ENCODE measurements at places on chromosomes 5 and 9.

DNA sequence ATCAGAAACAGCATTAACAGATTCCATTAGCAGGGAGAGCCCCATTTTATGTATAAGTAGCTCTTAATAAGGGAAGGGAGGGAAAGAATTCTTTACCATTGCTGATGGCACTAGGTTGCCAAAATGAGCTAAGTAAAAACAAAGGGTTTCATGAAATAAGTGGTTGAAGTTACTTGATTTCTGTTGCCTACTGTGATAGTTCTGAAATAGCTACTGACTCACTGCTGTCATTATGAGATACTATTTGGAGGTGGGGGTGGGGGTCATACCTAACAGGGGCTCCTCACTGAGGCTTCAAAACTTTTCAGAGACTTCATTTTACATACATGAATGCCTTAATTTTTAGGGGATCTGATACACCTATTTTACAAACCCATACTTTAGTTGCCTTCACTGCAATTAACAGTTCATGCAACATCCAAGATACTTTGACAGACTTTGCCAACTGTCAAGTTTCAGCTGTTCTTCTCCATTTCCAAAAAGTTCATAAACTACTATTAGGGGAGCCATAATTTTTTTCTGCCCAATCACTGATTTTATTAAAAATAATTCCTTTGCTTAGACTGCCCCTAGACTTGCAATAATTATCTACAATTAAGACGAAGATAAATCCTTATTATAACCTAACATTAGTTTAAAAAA lies 4.6 kb downstream of the HOMER1 start:
- no peak for DNase-seq

GRCh38 chr9:129487658-129488483 lies 133.0 kb downstream of the C9orf50 start:
- DNase-seq = peak; percentile 59

GRCh38 chr5:146667633-146668272 lies 151.8 kb upstream of the GPR151 start:
- DNase-seq = no peak

DNA sequence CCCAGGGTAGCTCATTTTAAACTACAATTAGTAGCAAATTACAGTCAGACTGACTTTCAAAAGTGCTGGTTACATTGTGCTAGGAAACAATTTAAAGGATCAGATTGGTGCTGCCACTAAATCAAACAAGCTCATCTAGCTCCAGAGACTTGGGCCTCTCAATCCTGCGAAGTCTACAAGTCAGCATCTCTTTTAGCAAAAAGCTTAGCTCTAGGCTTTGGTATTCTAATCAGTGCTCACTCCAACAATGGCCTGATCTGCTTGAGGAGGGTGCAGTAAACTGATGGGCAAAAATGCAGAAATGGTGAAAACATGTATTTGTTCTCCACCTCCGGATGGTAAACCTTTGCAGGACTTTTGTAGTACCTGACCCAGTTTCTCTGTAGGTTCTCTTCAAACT lies 47.0 kb upstream of the SEMA6A start:
- DNase-seq = no peak

DNA sequence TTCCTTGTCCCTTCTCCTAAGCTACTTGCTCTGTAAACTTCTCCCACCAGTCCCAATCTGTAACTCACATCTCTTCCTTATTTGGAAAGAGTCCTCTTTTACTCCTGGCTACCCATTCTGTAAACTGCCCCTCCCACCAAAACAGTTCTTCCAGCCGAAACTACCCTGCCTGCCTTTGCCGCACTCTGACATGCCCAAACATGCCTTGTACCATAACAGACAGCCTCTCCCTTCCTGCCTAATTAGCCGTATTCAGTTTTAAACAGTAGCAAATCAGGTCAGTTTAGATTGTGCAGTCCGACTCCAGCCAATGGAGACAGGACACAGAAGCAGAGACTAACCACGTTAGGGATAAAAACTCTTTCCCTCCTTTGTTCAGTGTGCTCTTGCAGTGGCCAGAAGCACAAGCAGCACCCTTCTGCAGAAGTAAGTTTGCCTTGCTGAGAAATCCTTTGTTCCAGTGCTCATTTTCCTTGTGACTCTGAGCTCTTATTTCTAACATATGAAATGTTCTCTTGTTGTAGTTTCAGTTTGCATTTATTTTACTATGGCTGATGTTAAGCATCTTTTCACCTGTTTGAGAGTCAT lies 5.4 kb upstream of the GLT6D1 start:
- no peak for DNase-seq

- no peak for DNase-seq
Observed at GRCh38 chr5:74624931-74625505, 15.5 kb downstream of the ENC1 start.

DNA sequence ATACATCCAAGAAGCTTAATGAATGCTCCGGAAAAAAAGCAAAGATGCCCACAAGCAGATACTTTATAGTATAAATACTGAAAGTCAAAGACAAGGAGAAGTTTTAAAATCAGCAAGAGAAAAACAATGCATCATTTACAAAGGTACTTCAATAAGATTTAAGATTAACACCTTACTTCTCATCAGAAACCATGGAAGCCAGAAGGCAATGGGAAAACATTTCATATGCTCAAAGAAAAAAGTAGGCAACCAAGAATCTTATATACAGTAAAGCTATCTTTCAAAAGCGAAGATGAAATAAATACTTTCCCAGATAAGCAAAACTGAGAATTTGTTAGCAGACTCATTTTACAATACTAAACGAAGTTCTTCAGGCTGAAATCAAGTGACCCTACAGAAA lies 51.1 kb downstream of the ABHD17B start:
- DNase-seq = no peak

- DNase-seq = no peak
Observed at GRCh38 chr9:94821098-94821887, 94.8 kb downstream of the AOPEP start.

DNA sequence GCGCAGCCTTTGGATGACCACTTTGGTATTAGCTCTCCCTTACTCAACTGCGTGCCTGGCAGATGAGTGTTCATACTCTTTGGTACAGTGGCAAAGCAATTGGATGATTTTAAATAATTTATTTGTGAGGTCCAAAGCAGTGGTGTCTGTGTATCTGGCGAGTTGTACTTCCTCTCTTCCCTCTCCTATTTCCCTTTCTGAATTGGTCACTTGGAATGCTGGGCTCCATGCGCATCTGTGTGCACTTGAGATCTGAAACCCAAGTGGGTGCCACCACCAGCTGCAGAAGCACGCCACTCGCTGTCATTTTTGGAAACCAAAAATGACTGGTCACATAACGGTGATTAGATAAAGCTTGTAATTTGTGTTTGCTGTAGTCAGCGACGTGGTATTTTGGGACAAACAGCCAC lies 386.0 kb upstream of the KLF4 start:
- no peak for DNase-seq

- no peak for DNase-seq
Observed at GRCh38 chr5:174295702-174296436, 250.4 kb downstream of the NSG2 start.

DNA sequence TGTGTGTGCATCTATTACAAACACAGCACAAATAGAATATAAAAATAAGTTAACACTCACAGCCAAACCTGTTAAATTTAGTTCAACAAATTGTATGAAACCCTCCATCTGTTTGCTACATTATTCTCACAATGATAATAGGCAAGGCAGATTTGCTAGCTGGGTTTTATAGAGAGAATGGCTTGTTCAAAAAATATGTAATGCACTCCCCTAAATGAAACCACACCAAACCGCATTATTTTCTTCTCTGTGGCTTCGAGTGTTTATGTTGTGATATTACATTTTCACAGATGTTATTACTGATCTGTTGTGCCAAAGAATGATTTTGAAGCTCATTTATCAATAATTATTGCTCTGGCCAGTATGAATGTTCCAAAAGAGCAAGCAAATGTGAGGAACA lies 92.9 kb downstream of the SPATA31D1 start:
- DNase-seq = no peak

GRCh38 chr5:6225121-6225607 lies 153.2 kb downstream of the MED10 start:
- DNase-seq = no peak

GRCh38 chr5:96115147-96115807 lies 153.6 kb upstream of the ELL2 start:
- no peak for DNase-seq

DNA sequence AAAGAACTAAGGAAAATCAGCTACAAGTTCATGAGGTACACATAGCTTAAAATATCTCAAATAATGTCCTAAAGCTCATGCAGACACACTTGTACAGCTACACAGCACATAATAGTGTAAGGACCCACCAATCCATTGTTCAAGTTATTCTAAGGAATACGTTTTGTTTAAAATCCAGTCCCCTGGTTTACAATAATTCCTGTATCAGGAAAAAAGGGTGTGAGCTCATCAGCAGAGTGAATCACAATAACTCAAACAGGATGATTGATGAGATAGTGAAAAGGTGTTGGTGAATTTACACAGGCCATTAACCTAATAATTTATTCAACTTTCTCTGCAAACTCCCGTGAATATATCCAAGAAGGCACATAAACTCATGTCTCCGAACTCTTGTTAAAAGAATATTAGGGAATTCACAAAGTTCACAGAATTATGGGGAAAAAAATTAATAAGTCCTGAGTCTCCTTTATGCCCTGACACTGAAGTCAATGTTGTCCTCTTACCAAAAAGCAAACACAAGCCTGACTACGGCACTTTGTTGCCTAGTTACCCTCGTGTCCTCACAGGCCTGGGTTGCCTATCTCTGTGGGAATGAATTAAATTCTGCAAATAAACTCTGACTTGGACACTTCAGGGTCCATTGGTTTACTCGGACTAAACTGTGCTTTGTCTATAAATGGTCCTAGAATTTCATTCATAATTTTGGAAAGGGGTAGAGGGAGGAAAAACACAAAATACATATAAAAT lies 142.8 kb upstream of the PDE4D start:
- DNase-seq = no peak

GRCh38 chr9:94760660-94761059 lies 34.2 kb downstream of the AOPEP start:
- no peak for DNase-seq

GRCh38 chr5:151108566-151108965 lies 27.7 kb upstream of the TNIP1 start:
- DNase-seq = no peak

DNA sequence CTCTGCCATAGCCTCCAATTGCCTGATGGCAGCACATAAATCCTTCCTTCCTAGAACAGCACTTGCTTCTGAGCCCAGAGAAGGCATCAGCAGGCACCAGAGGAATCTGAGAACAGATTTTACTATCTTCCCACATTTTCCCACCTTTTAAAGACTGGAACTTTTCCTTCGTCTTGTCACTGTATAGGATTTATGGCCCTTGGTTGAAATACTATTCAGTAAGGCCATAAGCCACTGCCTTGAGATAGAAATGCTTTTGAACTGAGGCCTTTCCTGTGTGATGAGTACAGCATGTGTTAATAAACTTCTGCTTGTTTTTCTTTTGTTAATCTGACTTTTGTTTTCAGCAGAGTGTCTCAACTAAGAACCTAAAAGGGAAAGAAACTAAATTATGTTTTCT lies 84.3 kb downstream of the MRPS27 start:
- no peak for DNase-seq

- DNase-seq = no peak
Observed at GRCh38 chr5:91407204-91407603, 24.1 kb upstream of the ARRDC3 start.

DNA sequence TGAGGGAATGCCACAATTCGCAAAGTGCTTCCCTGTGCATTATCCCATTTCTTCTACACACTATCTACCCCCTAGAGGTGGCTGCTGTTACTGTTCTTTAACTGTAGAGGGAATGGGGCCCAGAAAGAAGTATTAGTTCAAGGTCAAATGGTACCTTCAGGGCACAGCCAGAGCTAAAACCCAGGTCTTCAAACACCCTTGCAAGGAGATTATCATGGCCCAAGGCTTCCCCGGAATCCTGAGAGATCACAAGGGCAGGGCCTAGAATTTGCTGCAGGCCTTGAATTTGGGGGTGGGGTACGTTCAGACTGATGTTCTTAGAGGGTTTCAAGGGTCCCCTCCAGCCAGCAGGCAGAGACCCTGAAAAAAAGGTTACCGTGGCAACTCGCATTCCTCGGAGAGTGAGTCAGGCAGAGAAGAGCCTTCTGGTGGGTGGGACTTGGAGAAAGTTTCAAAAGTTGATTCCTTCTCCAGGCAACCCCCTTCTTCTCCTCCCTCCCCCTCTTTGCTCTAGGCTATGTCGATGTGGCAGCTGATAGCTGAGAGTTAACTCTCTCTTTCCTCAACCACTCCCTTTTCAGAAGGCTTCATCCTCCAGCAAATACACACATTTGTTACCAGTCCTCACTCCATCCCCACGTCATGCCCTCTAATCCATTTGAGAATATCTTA lies 1.9 kb downstream of the SPARC start:
- no peak for DNase-seq

DNA sequence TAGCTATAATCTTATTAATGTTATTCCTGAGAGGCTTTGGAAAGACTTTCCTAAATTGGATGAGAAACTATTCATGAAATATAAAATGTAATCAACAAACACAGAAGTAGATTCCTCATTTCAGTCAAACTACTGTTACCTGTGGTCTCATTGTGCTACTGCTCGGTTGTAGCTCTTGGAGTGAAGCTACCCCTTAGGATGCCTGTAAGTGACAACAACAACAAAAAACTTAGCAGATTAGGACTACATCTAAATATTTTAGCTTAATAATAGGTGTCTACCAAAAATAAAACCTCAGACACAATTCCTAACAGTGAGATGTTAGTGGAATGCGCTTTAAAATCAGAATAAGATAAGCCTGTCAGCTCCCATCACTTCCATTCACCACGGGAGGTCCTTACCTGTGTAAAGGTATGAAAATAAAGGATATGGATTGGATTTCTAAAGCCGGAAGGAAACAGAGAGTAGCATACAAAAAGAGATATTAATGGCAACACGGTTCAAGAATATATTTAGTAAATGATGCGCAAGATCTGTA lies 369.2 kb downstream of the OSTF1 start:
- no peak for DNase-seq

DNA sequence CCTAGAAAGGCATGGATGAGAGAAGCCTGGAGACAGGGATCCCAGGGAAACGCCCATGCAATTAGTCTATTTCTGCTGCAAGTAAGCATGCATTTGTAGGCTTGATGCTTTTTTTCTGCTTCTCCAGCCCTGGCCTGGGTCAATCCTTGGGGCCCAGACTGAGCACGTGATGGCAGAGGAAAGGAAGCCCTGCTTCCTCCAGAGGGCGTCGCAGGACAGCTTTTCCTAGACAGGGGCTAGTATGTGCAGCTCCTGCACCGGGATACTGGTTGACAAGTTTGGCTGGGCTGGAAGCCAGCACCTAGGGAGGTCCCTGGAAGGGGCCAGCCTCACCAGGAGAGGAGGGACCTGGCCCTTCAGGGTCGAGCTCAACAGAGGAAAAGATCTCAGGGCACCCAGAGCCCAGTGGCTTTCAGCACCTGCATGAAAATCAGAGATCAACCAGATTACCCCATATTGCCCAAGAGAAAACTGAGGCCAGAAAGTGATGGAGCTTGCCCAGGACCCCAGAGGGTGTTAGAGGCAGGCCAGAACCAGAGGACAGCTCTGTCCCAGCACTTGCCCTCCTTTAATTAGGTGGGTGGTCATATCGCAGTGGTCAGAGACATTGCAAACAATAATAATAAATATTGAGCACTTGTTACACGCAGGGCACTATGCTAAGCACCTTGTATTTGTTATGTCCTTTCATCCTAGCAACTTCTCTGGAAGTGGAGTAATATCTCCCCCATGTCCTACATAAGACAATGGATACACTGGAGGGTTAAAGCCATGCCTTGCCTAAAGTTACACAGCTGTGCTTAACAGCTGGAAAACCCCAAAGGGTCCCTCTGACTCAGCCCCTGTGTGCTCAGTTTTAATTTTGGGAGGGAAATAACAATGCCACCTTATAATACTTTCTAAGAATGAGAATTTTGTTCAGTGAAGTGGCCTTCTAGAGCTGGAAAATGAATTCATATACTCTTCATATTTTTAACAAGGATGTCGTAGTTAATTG lies 67.1 kb downstream of the KLF4 start:
- DNase-seq = peak; percentile 17

Data from stimulated activated CD4-positive, alpha-beta T cell treated with anti-CD3 and anti-CD28 coated beads, Interleukin-1b, Interleukin-23, amount 100 ng/mL, for 48 hours (primary cell).